Mucosa of gallbladder (tissue), 1 donor: ENCODE measurements at places on chromosomes 6 and 20.
A peak's percentile ranks its signal among the peaks of the same experiment; 100 is the strongest.

DNA sequence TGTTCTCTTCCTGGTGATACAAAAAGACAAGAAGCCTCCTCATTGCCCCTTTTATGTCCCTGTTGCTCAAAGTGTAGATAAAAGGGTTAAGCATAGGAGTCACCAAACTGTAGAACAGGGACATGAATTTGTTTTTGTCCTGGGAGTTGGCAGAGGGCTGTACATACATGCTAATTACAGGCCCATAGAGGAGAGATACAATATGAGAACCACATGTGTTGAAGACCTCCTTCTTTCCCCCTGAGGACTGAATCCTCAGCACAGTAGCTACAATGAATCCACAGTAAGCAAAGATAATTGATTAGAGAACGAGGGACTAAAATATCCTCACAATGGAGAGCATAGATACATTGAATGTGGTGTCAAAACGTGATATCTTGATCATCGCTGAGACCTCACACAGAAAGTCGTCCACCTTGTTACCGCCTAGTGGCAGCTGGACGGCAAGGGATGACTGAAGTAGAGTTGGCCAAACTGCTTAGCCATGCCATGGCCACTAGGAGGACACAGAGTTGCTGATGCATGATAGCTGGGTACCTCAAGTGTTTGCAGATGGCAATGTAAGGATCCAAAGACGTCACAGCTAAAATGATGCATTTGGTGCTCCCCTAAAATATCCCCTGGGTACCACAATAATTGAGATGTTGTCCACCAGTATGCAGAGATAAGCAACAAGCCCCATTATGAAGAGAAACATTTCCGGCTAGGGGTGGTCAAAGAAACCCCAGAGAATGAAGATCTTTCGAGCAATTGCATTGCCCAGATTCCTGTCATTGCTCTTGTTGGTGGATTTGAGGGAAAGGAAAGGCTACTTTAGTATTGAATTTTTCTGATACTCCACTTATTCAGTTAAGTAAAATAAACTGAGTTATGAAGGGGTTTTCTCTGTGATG, 15.0 kb downstream of the OR2B3 start:
- no peak for DNase-seq

GRCh38 chr6:10580570-10580969, 59.4 kb downstream of the GCNT2 start:
- no peak for DNase-seq

GRCh38 chr6:30954631-30955366, 14.0 kb downstream of the MUCL3 start:
- peak; percentile 37 for DNase-seq

DNA sequence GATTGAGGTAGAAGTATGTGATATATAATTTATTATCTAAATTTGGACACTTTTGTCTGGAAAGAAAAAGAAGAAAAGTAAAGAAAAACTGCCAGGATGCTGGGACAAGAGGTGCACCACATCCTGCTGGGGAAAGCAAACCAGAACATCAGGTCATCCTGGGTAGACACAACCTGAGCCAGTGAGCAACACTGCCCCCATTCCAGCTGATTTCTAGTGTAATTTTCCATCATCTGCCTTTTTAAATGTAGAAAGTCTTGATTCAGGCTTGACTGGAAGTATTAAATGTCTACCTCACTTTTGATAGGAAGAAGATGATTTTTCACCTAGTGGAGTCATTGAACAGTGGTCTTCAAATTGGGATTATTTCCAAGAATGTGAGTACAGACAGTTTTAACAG, 1164.5 kb upstream of the CITED2 start:
- no peak for DNase-seq

- DNase-seq = no peak
Measured at GRCh38 chr6:123715006-123715863, 78.5 kb upstream of the TRDN start.
